Fibroblast of skin of abdomen (primary cell): ENCODE measurements at places on chromosomes 5 and 9.

DNA sequence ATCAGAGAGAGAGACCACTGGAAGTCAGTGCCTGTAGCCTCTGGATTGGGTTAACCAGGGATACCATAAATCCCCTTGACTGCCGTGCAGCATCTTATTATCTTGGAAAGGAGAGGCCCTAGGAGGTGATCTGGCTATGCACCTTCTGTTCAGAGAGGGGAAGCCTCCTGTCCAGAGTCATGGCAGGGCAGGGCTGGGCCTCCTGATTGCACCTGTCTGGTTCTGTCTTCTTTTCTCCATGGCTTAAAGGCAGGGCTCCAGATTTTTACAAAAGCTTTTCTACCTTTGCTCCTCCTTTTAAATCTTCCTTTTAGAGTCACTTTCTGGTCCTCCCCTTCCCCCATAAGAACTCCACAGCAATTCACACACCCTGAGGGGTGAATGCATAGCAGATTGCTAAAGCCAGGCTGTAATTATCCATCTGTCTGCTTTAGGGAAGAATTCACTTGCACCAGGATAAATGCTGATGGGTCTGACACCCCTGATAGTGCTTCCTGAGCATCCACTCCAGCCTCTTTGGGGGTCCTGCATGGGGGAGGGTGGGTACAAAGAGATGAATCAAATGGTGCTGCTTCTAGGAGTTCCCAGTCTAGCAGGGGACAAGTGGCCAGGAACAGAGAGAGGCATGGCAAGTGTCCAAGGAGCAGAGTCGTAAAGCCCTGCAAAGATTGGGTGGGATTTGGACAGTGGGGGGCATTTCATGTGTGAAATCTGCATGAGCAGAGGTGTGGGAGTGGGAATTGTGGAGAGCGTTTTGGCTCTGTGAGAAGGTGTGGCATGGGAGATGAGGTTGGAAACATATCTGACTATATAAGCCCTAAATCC lies 141.3 kb upstream of the ALDH1B1 start:
- no peak for DNase-seq

GRCh38 chr5:114412510-114413171 lies 50.8 kb downstream of the KCNN2 start:
- DNase-seq, result peak; percentile 93

- DNase-seq, result peak; percentile 81
These were observed 44.9 kb downstream of the PCSK1 start for GRCh38 chr5:96388176-96388575.

- DNase-seq, result no peak
These were observed 31.5 kb downstream of the DDX31 start for GRCh38 chr9:132638240-132638639.

GRCh38 chr5:27458287-27458686 lies 419.9 kb upstream of the CDH9 start:
- DNase-seq, result no peak

DNA sequence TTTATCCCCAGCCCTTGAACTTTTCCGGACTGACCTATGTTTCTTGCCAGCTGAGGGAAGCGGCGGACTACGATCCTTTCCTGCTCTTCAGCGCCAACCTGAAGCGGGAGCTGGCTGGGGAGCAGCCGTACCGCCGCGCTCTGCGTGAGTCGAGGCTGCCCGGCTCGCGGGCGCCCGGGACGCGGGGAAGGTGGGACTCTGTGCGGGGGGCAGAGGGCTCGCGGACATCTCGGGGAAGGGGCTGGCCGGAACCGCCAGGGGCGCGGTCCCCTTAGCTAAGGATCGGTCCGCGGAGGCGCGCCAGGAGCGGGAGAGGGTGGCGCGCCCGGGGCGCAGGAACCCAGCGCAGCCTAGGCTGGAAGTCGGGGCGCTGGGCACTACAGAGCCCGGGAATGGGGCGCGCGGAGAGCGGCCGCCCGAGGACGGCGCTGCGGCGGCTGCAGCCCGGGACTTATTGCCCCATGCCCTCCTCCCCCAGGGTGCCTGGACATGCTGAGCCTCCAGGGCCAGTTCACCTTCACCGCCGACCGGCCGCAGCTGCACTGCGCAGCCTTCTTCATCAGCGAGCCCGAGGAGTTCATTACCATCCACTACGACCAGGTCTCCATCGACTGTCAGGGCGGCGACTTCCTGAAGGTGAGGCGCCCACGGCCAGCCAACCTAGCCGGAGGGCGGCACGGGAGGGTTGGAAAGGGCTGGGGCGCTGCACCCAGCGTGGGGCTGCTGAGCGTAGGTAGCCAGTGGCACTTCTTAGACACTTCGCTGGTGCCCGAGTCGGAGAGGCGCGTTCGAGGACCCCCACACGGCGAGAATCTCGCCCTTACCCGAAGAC lies 922 bp downstream of the CRHBP start:
- peak; percentile 16 for DNase-seq

GRCh38 chr5:35023391-35024178 lies 24.2 kb downstream of the AGXT2 start:
- no peak for DNase-seq

DNA sequence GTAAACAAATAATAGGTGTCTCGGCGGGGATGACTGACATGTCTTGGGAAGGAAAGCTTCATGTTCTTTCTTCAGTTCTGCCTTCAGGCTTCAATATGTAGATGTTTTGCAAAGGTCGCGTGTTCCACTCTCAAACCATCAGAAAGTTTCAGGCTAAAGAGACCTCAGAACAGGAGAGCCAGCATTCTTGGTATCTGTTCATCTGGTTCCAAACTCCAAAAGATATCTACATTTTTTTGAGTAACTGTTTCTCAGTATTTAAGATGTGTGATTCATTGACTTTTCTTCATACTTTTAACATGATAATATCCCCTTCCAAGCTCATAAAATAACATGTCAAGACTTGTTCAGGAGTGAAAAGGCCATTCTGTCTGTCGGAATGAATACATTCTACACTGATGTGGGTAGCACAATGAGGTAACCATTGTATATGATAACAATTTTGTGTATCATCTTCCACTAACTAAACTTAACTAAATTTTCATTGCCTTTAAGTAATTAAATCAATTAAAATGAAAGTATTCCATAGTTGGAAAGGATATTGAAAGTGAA lies 183.6 kb downstream of the CFAP90 start:
- DNase-seq, result no peak

DNA sequence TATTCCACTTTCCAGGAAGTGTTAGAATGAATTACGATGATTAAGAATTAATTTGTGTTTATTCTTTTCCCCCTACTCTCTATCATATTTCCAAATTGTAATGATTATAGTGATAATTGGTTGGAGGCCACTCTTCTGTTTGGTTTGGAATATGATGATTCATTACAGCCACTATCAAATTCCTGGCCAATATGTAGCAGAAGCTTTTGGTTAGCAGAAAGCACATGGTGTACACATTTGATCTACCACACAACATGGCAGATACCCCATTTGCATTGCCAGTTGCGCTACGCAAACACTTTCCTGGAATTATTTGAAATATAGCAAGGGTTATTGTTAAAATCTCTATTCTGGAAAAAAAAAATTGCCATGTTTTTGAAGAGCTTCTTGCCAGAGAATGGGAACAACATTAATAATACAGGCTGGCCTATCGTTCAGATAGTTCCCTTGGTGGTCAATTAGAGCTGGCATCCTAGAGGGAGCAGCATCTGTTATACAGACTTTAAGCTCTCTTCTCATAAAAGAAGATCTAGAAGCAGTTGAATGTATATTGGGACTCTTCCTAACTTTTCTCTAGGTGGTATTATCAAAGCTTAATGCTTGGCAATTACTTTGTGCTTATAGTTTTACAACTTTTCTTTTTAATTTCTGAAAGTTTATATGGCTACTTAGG lies 455.0 kb upstream of the ACTBL2 start:
- peak; percentile 36 for DNase-seq
